CD4-positive, alpha-beta T cell treated with Interleukin-12 subunit alpha and Interleukin-12 subunit beta, for 1 hour (primary cell): ENCODE measurements at places on chromosomes 2 and 18.

DNA sequence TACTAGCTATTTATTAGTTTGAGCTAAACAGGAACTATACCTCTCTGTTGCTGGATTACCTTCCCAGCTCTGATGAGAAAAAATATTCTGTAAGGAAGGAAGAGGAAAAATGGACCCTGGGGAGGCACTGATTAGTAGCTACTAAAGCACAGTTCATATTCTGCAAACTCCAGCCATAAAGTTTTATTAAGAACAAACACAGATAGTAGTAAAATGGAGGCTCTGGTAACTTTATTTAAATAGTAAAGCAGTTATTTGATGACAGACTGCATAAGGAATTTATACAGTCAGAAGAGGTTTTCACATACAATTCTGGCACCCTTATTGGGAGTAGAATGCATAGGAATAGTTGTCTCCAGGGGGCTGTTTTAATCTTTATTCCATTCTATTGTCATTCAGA, 84.1 kb downstream of the XIRP2 start:
- DNase-seq: no peak

GRCh38 chr18:55307505-55307904, 280.5 kb downstream of the TCF4 start:
- no peak for DNase-seq

DNA sequence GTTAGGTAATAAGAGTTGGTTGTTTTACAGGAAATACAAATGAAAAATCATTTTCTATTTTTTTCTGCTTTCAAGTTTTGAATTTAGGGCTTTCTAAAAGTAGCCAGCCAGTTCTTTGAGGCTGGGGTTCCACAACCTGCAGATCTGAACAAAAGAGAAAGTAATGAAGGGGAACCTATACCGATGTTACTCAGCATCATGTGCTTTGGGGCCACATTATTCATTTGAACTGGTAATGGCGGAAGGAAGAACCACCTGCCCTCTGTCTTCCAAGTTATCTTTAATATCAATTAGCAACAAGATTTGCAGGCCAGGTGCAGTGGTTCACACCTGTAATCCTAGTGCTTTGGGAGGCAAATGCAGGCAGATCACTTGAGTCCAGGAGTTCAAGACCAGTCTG, 12.9 kb upstream of the MRO start:
- no peak for DNase-seq

GRCh38 chr2:230650585-230651137, 62.0 kb upstream of the CAB39 start:
- DNase-seq: no peak

DNA sequence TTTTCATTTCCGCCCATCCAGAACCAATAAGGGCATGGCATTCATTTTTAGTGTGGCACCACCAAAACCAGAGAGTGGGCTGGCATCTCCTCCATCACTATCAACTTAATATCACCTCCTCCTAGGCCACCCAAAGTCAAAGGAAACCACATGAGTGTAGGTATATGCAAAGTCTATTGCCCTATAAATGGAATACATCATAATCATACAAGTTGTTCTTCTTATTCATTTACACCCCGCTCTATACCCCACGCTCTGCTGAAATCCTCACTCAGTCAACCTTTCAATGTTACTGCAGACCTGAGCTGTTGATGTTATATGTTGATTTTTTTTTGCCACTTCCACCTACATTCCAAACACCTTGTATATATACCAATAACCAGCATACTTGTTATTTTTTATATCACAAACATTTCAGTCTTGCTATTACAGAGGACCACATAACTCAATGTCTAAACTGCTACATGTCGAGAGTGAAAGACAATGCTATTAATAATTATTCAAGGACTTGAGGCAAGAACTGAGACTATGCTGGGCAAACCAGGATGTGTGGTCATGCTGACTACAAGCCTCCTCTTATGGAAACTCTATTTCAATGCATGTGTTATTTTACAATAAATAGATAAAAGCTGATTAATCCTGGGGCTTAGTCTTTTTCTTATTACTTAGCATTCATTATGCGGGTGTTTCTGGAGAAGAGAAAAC, 466.5 kb upstream of the ID2 start:
- DNase-seq: no peak

- peak; percentile 7 for DNase-seq
Measured at GRCh38 chr2:113755835-113756354, 547 bp downstream of the SLC35F5 start.

GRCh38 chr2:181308766-181309515, 148.2 kb upstream of the ITGA4 start:
- DNase-seq: peak; percentile 29
